Stimulated activated CD8-positive, alpha-beta memory T cell treated with anti-CD3 and anti-CD28 coated beads, Interleukin-4, amount 100 ng/mL, for 1 hour (primary cell): ENCODE measurements at places on chromosomes 3 and 15.

- DNase-seq = no peak
Measured at GRCh38 chr15:54528021-54528420, 549.8 kb downstream of the UNC13C start.

DNA sequence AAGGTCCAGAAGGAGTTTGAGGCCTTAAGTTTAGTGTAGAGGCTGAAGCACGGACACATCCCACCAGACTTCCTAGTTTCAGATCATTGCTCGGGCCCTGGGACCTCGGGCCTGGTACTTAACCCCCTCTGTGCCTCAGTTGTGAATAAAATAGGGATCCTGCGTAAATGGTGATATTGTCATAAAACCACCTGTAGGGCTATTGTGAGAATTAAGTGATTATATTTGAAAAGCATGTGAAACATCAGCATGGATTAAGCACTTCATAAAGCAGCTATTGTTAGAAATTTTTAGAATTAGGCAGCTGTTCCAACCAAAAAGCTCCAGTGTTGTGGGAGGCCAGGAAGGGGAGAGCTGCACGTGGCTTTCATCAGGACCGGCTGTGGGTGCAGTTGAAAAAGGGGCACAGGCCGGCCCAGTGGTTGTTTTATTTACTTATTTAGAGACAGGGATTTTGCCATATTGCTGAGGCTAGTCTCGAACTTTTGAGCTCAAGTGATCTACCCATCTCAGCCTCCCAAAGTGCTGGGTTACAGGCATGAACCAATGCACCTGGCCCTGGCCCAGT is 4.4 kb downstream of the RCCD1 start:
- no peak for DNase-seq

DNA sequence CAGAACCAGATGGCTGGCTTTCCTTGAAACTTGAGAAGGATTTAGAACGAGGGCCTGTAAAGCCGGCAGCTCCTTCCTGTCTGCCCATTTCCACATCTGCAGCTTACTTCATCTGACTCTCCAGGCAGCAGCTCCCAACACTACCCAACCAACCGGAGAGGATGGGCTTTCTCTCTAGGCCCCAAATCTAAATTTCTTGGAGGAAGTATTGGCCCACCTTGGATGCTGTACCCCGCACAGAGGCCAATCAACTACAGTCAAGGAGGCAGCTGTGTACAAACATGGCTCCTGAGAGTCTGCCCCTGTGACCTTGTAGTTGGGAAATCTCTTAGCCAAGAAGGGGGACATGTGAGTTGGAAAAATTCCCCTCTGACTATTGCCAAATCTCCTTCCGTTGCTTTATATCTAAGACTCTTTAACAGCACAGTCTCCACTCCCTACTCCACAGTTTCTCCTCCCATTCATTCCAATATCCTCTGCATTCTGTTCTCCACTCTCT is 8.0 kb upstream of the ACAP2 start:
- no peak for DNase-seq

- no peak for DNase-seq
Measured at GRCh38 chr3:45559560-45560118, 34.9 kb upstream of the LIMD1 start.

GRCh38 chr3:56879436-56880215 is 77.9 kb upstream of the ARHGEF3 start:
- no peak for DNase-seq
